Panc1 (cell line): ENCODE measurements at places on chromosomes 12 and 14.

- DNase-seq, result no peak
These were observed 48.9 kb downstream of the GALNT8 start for GRCh38 chr12:4769073-4769472.

DNA sequence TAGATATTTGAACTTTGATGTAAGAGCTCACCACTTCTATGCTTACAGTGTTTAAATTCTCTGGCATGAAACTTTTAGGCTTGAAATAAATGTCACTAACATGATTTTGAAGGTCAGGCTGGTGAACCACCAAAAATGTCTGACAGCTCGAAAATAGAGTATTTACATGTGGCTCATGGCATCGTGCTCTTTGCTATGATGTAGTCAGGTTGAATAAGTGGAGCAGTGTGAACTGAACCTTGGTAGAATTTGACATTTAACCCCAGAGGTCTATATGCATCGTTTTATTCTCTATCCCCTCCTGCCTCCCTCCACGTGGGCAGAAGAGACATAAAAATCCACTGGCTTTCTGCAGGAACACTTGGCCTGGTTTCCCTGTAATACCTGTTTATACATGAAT is 369.7 kb upstream of the ATP2B1 start:
- DNase-seq, result no peak

DNA sequence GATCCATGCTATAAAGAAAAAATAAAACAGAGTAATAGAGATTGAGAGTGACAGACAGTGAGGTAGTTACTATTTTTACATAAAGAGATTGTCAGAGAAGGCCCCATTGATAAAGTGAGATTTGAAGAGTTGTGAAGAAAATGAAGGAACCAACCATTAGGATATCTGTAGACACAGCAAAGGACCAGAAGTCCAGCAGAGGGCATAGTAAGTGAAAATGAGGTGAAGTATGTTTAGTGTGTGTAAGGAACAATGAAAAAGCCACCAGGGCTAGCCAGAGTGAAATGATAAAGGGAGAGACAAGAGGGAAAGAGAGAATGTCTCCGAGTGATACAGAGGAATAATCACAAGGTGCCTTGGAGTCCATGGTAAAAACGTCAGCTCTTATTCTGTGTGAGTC is 411.0 kb downstream of the NELL2 start:
- DNase-seq, result no peak

DNA sequence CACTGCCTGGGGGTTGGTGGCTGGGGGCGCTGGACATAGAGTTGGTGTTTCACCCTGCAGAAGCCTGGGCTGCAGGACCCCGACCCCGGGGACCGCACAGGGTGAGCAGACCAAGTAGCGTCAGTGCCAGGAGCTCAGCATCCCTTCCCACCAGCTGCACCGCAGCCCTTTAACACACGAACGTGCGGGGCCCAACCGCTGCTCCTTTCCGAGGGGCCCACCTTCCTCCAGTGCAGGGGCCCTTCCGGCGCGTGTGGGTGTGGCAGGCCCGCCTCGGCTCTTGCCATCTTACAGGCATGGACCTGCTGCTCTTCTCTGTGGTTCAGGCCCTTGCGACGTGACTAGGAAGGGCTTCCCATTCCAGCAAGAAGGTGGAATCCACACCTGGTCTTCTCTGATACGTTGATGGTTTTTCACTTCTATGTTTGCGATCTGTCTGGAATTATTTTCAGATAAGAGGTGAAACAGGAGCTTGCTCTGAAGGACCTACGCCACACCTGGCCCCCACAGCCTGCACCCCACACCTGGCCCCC is 47.8 kb downstream of the LRCOL1 start:
- no peak for DNase-seq

DNA sequence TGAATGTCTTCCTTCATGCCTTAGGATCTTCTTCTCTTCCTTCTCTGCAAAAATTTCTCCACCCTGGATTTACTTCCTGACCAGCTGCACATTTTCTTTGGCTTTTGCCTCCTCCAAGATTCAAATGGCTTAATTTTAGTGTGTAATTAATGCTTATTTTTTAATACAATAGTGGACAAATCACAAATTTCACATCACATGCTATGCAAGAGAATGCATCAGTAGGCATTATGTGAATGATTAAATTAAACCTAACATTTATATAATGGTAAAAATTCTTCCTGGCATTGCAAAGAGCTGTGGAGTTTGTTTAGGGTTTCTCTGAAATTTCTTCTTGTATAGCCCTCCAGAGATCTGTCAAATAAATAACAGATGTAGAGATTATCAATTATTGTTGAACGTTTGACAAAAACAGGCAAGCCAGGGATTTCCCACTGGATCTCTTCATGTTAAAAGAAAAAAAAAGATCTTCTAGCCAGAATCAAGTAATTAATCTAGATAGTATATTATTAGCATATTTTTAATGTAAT is 84.4 kb downstream of the NAV3 start:
- no peak for DNase-seq

DNA sequence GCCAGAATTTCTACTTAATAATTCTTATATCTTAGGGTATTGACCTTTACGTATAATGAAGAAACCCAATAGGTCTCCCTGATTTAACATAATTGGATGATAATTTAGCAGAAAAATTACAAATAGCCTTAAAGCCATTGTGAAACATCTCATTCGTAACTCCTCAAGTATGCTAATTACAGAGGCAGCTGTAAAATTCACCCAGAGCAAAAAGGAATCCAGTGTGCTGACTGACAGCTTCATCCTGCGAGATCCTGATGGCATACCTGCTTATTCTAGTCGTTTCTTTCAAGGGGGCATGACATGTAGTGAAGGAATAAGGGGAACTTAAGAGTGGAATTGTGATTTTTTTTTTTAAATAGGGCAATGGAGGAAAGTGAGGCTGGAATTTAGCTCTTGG is 291.5 kb downstream of the FUT8 start:
- DNase-seq, result no peak

- DNase-seq, result no peak
These were observed 12.5 kb upstream of the RABGGTA start for GRCh38 chr14:24283796-24284460.

GRCh38 chr14:58746261-58746660 is 108.5 kb downstream of the DACT1 start:
- DNase-seq, result no peak

GRCh38 chr14:79573486-79573885 is 637.8 kb downstream of the DIO2 start:
- DNase-seq, result no peak

- DNase-seq, result no peak
These were observed 79.3 kb downstream of the UNC79 start for GRCh38 chr14:93510056-93510455.

GRCh38 chr12:69331519-69331908 is 16.7 kb upstream of the LYZ start:
- DNase-seq, result no peak

GRCh38 chr12:120534203-120534702 is at the start of gene RNF10:
RNF10 (plus strand) TSS chr12:120534356; CDS start chr12:120534812, 456 bp downstream.
- no peak for DNase-seq

DNA sequence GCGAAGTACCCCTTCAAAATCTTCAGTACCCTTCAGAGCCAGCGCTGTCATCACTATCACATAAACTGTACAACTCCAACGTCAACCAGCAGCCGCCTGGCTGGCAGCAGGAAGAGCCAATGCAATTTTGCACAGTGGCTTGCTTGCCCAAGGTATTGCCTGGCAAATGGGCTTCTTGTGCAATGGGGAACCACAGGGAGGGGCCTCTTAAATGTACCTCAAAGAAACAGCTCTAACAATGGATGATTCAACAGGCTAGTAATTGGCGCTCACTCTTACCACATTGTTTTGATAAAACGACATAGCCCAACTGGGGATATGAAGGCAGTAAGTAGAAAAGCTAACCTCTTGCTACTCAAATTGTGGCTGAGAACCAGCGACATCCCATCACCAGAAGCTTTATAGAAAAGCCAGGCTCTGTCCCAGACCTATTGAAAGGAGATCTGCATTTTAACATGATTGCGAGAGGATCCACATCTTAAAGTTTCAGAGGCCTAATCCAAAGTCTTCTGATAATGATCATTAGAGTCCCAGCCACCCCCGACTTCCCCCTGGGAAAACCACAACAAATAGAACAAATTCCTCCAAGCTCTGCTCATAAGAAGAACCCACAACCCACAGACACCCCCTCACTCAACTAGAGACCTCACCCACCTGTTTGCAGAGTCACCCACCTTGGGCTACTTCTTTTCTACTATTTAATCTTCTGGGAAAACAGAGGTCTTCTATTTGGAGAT is 125.3 kb upstream of the HIF1A start:
- DNase-seq, result no peak

GRCh38 chr12:110266980-110267620 is 13.9 kb upstream of the ATP2A2 start:
- no peak for DNase-seq

DNA sequence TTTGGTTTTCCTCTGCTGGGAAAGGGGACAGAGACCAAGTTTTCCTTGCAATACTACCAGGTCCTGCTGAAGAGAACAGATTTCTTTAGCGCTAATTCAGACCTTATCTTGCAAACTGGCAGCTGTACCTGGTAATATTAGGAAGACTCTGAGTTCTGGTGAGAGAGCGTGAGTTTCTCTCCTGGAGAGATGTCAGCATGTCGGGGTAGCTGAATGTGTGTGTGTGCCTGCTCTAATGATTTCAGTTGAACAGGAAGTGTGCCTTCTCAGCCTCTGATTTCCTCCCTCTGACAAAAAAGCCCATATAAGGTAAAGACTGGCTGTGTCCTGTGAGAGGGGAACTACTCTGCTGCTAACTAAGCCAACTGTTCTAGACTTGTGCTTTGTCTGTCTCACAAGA is 10.3 kb upstream of the ERP27 start:
- no peak for DNase-seq

- DNase-seq, result no peak
These were observed 3.6 kb downstream of the SSTR1 start for GRCh38 chr14:38211255-38211735.

DNA sequence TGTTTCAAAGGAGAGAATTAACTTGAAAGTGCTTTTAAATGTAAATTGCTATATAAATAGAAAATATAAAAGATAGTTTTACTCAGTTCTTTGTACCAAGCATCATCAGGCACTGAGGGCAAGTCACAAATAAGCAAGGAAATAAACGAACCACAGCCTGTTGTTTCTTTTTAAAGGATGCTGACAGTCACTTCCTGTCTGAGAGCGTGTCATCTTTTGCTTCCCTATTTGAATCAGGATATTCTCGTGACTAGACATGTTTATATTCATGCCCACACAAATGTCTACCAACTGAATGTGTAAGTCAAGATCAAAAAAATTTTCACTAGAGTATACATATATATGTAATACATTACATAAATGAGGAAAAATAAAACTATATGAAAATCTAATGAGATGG is 31.4 kb upstream of the SLC2A13 start:
- DNase-seq, result no peak

DNA sequence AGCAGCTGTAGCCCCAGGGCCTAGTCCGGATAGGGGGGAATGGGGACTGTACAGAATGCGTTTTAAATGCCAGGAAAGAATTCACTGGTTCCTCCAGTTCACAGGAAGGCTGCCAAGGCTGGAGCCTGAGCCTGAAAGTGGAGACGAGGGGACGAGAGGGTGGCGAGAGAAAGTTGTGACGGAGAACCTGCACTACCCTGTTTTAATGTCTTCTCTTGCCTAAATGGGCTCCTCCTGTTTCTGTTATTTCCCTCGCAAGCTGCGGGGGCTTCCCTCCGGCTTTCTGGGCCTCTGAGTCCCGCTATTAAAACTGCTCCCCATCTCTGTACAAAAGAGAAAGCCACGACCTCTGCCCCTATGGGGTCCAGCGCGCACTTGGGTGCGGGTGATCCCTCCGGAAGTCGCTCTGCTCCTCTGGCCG is 4.5 kb downstream of the C1QL4 start:
- no peak for DNase-seq

DNA sequence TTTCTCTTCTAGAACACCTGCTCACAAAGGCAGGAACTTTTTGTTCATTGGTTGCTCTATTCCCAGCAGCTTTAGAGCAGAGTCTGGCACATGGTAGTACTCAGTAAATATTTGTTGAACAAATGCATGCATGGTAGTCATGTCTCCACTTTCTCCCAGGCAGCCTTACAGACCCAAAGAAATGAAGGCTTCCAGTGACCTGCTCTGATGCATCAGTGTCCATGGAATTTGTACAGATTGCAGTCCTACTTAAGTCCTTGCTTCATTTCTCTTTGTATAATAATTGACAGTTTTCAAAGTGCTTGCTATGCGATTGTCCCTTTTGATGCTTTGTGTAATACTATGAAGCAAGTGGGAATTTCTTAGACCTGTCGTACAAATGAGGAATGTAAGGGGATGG is 119.6 kb downstream of the DERA start:
- no peak for DNase-seq

GRCh38 chr14:26526137-26526536 is 71.7 kb downstream of the NOVA1 start:
- no peak for DNase-seq

GRCh38 chr14:105093431-105094192 is 28.4 kb upstream of the GPR132 start:
- DNase-seq, result no peak
